Ovary (tissue), 10 donors: ENCODE measurements at places on chromosomes 12 and 14.

- no peaks in the 10 kb centered on the region for H3K27me3 ChIP-seq
- H3K4me3 ChIP-seq: no peak overlapping the region
- H3K27ac ChIP-seq: no peak overlapping the region
- H3K36me3 ChIP-seq: no peaks in the 10 kb centered on the region
- peaks cover 3% of the 10 kb centered on the region for H3K4me1 ChIP-seq
- no peak for DNase-seq
These were observed 6.3 kb downstream of the NTN4 start for GRCh38 chr12:95784286-95784685.

GRCh38 chr14:70093156-70093555 lies 95.6 kb downstream of the SLC8A3 start:
- no peaks in the 10 kb centered on the region for H3K36me3 ChIP-seq
- no peaks in the 10 kb centered on the region for H3K4me1 ChIP-seq
- DNase-seq: no peak

GRCh38 chr14:82488473-82488872 lies 954.8 kb upstream of the SEL1L start:
- DNase-seq: no peak
- no peak overlapping the region for H3K27ac ChIP-seq
- no peaks in the 10 kb centered on the region for H3K27me3 ChIP-seq
- H3K36me3 ChIP-seq: no peaks in the 10 kb centered on the region
- no peaks in the 10 kb centered on the region for H3K4me1 ChIP-seq
- H3K4me3 ChIP-seq: no peak overlapping the region

DNA sequence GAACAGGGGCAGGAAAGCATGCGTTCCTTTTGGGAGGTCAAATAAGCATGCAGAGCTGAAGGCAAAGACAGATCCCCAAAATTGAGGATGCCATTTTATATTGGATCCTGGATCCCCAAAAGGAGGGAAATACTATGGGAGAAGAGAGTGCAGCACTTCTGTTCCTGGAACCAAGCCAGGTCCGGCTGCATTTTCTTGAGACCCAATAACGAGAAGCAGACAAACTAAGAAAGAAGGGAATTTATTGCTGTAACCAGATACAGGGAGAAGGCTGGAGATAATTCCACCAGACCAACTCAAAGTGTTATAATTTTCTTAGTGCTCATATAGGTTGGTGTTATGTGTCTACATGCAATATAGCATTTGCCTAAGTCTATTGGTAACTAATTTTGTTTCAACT lies 60.8 kb downstream of the PDE6H start:
- no peaks in the 10 kb centered on the region for H3K27me3 ChIP-seq
- no peak for DNase-seq
- H3K36me3 ChIP-seq: no peaks in the 10 kb centered on the region
- no peak overlapping the region for H3K4me3 ChIP-seq
- no peaks in the 10 kb centered on the region for H3K4me1 ChIP-seq

DNA sequence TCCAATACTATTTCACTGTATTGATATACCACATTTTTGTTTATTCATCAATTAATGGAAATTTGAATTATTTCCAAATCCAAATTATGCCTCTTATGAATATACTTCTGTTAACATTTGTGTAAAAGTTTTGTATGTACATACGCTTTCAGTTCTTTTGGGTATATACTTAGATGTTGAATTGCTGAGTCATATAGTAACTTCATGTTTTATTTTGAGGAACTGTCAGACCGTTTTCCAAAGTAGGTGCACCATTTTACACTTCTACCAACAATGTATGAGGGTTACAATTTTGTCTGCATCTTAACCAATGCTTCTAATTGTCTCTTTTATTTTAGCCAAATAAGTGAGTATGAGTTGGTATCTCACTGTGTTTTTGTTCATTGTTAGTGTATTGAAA lies 10.2 kb upstream of the CCER1 start:
- H3K4me3 ChIP-seq: no peak overlapping the region
- no peak overlapping the region for H3K27ac ChIP-seq
- DNase-seq: no peak
- H3K4me1 ChIP-seq: no peaks in the 10 kb centered on the region
- no peaks in the 10 kb centered on the region for H3K36me3 ChIP-seq
- no peaks in the 10 kb centered on the region for H3K27me3 ChIP-seq

- no peaks in the 10 kb centered on the region for H3K27me3 ChIP-seq
- no peaks in the 10 kb centered on the region for H3K4me1 ChIP-seq
- no peak overlapping the region for H3K27ac ChIP-seq
- H3K4me3 ChIP-seq: no peak overlapping the region
- no peaks in the 10 kb centered on the region for H3K36me3 ChIP-seq
- no peak for DNase-seq
These were observed 53.8 kb upstream of the CCDC196 start for GRCh38 chr14:66432334-66432733.
